ENCODE measurements at places on chromosomes 7 and 10.

DNA sequence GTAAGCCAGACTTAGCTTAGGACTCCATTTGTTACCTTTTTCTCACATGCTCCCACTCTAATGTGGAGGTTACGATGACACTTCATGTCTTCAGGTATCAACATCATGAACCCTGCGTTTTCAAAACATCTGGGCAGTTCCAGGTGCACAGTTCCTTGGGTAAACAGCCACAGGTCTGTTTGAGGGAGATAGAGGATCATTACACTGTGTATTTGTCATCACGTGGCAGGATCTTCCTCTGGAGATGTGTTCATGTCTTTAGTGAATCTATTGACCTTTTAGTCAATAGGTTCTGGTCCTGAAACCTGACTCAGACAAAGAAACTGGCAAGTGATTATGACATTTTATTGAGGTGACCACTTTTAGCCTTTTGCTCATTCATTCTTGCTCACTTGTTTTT is 145.5 kb downstream of the ANKRD7 start:
- H3K27me3 ChIP-seq = no peaks in the 10 kb centered on the region
- no peak for DNase-seq
- no peak overlapping the region for H3K27ac ChIP-seq
- no peak overlapping the region for H3K4me3 ChIP-seq
- no peaks in the 10 kb centered on the region for H3K36me3 ChIP-seq

DNA sequence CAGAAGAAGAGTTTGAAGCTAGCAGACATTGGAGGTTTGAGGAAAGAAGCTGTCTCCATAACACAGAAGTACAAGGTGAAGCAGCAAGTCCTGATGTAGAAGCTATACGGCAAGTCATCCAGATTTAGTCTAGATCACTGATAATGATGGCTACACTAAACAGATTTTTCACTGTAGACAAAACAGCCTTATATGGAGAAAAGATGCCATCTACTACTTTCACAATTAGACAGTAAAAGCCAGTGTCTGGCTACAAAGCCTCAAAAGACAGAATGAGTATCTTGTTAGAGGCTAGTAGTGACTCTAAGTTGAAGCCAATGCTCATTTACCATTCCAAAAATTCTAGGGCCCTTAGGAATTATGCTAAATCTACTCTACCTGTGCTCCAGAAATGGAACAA is 85.1 kb downstream of the SNX13 start:
- no peak for DNase-seq
- H3K27ac ChIP-seq = no peak overlapping the region
- H3K4me3 ChIP-seq = no peak overlapping the region

DNA sequence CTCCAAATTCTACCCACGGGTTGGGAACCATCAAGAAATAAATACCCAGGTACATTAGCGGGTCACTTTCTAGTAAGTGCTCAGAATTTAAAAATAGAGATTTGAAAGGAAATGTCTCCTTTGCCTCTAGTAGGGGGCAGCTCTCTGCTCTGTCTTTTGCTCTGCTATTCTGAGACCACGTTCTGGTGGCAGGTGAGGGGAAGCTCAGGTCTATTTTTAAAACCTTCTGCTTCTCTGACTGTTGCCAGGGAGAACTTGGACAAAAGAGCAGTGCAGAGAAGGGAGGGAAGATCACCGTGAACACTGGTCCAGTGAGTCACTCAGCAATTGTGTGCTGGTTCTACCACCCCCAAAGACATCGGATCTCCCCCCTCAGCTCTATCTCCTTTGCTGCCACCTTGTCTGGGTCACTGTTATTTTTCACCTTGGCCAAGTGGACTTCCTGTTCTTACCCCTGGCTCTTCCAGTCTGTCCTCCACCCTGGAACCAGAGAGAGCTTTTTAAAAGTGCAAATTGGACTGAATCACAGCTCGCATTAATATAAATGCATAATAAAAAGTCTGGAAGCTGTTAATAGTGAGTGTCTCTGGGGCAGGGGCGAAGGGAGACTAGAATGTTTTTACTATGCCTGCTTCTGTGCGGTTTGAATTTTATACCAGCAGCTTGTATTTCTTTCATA is 72.4 kb upstream of the LOXL4 start:
- no peaks in the 10 kb centered on the region for H3K36me3 ChIP-seq
- H3K27ac ChIP-seq = no peak overlapping the region
- H3K4me1 ChIP-seq = peaks cover 15% of the 10 kb centered on the region
- no peak overlapping the region for H3K4me3 ChIP-seq
- no peak for DNase-seq

DNA sequence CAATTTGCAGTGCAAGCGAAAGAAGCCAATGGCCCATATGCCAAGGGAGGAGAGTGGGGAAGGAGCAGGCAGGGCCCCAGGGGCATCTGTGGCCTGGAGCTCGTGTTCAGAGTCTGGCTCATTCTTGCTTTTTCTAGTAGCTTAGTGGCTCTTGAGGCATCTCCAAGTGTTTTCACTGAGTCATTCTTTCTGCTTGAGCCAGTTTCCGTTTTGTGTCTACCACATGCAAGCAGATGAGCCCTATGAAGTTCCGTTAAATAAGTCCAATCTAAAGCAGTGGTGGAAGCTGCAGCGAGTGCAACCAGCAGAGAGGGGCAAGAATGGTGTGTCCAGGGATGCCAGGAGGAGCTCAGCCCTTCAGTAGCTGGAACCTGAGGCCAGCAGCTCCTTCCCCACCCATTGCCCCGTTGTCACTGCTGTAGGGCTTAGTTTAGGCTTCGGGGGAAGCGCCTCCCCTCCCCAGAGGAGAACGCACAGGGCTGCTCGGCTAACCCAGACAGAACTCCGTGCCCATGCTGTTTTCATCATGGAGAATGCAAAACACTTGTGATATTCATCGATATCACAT is 57.4 kb upstream of the EBF3 start:
- no peak overlapping the region for H3K27ac ChIP-seq
- DNase-seq = no peak
- H3K36me3 ChIP-seq = no peaks in the 10 kb centered on the region
- no peaks in the 10 kb centered on the region for H3K27me3 ChIP-seq

DNA sequence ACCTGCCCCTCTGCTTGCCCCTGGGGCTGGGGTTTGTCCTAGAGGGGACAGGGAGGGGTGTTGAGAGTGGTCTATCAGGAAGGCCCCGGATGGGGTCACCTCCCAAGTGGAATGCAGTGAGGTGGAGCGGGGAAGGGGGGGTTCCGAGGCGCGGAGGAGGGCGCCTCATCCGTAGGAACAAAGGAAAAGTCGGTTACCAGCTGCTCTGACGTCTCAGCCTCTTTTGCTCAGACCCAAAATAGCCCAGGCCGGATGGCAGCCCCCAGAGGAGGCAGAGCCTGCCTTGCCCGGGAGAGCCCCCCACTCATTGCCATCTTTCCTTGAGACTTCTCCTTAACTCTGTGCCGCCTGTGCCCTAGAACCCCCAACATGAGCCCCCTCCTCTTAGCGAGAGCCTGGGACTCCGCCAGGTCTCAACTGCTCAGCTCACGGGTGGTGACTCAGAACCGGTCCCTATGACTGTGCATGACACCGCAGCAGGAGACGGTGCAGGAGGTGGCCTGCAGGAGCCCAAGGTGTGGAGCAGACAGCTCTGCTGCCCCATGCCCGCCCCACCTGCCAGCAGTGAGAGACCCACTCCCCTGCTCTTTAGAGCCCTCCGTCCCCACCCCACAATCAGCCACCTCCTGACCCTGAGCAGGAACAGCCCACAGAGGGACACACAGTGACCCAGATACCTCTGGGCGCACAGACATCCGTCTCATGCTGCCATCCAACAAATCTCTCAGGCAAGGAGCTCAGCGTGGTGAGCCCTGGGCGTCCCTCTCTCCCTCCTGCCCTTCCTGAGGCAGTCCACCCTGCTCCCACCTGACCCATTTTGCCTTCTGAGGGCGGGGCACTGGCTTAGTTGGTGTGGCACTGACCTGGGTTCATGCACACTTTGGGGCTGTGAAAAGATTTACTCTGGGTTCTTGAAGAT is 13.1 kb downstream of the STX1A start:
- H3K36me3 ChIP-seq = peaks cover 8% of the 10 kb centered on the region
- DNase-seq = peak; percentile 37
- H3K27me3 ChIP-seq = no peaks in the 10 kb centered on the region
- H3K4me1 ChIP-seq = peaks cover 15% of the 10 kb centered on the region
- H3K27ac ChIP-seq = no peak overlapping the region
- no peak overlapping the region for H3K4me3 ChIP-seq

DNA sequence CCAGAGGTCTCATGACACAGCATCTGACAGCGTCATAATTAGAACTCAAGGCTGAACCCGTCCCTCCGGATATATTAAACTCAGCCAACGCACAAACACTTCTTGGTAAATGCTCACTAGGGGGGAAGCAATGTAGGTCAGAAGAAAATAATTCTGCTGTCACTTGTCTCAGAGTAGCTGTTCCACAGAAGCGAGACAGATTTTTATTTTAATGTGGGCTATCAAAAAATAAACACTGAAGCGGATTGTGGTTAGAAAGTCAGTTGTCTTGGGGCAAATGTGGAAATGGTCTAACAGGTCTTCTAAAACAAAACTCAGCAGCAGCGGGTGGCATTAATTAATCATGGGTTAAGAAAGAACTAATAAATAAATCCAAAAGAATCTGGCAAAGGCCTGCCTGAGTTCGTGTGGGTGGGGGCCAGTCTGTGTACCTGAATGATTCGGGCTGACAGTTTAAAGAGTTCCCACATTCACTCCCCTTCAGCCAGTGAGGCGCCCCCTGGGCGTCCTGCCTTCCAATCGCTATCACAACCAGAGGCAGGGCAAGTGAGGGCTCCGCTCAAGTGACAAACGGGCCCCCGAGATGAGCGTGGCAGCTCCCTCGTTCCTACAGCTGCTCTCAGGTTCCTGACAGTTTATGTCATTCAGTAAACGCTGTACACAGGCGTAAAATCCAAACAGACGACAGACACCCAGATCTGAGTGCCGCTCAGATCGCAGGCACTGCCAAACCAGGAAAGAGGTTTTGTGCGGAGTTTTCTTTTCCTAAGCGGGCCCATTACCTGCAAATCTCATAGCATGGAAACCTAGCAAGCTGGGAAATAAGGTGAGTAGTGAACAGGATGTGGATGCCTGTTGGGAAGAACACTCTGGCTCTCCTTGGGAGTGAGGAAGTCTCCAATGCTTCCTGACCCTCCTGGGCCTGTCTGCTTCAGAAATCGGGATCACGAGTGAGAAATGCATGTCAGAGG is 52.9 kb downstream of the NRAP start:
- H3K4me3 ChIP-seq = no peak overlapping the region
- no peak for DNase-seq
- H3K27ac ChIP-seq = no peak overlapping the region

Data from CD4-positive, alpha-beta T cell (primary cell).